NCI-H187 (cell line): ENCODE measurements at places on chromosomes 12 and 14.

DNA sequence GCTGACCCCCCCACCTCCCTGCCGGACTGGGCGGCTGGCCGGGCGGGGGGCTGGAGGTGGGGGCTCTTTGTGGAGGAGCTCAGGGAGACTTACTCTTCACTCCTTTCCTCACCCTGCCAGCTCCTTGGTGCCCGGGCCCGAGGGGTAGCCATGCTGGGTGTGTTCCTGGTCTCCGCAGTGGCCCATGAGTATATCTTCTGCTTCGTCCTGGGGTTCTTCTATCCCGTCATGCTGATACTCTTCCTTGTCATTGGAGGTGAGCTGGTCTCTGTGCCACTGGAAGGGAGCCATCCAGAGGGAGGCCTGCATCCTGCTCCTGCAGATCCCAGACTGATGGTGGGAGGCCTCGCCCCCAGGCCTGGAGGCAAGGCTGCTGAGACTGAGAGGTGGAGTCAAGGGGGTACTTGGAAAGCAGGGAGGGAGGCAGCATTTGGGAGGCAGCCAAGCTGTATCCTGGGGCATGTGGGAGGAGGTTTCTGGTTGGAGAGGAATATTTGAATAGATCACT is 19.7 kb downstream of the SOAT2 start:
- DNase-seq, result no peak

DNA sequence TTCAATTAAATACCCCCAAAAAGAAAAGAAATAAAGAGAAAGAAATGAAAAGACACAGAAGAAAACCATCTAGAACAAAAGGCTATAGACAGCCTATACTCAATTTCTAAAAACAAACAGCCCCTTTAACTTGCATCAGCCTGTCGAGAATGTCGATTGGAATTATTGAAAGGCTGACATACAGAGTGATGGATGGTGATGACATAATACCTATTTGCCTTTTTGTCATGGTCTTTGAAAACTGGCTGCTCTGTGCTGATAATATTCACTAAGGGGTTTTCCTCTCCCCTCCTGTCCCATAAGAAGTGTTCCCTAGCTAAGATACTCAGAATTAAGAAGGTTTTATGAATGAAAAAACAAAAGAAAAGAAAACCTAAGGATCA is 393.7 kb downstream of the SOX5 start:
- DNase-seq, result no peak

- DNase-seq, result no peak
Measured at GRCh38 chr14:97920201-97920600, 1123.0 kb downstream of the VRK1 start.

DNA sequence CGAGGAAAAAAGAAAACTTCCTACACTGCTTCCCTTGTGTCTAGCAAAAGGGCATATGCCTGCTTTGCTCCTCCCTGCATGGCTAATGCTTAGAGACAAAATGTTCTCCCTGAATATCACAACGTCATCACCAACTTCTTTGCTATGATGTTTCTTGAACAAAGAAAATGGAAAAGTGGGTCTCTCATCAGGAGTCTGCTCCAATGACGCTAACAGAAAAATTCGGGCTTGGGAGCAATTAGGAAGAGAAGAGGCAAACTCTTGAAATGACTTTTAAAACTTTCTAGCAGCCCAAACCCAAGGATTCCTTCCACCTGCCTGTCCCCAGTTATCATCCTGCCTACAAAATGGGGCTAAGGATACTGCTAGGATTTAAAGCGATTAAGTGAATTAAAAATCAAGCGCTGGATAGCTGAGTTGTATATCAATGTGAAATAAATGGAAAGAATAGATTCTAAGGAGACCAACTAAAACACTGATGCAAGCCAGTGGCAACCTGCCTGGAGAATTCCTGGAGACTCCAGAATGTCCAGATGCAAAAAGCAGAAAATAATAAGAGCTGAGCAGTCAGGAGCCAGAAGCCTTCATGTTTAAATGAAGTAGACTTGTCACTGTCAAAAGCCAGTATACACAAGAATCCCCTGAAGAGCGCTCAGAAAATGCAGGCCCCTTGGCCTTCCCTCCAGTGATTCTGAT is 183.8 kb downstream of the DPF3 start:
- DNase-seq, result no peak

- no peak for DNase-seq
Measured at GRCh38 chr14:72614891-72615415, 278.9 kb downstream of the DPF3 start.

- DNase-seq, result no peak
Measured at GRCh38 chr12:4379405-4379804, at the start of gene FGF23. Gene FGF23, minus strand, starts transcription at chr12:4379712. Its CDS starts 130 bp downstream, at chr12:4379582.

- no peak for DNase-seq
Measured at GRCh38 chr12:14129611-14130195, 148.3 kb upstream of the GRIN2B start.

DNA sequence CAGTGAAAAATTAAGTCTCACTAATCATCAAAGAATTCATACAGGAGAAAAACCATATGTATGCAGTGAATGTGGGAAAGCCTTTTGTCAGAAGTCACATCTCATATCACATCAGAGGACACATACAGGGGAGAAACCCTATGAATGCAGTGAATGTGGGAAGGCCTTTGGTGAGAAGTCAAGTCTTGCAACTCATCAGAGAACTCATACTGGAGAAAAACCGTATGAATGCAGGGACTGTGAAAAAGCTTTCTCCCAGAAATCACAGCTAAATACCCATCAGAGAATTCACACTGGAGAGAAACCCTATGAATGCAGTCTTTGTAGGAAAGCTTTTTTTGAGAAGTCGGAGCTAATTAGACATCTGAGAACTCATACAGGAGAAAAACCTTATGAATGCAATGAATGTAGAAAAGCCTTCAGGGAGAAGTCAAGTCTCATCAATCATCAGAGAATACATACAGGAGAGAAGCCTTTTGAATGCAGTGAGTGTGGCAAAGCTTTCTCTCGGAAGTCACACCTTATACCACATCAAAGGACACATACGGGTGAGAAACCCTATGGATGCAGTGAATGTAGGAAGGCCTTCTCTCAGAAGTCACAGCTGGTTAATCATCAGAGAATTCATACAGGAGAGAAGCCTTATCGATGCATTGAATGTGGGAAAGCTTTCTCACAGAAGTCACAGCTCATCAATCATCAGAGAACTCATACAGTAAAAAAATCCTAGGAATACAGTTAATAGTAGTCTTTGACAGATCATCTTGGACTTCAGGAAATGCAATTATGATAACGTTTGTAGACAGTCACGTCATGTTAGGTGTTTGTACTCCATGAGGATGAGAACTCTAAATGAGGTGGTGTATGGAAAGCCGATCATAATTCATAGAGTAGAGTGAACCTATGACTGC is 21.1 kb downstream of the ZNF84 start:
- no peak for DNase-seq
